ENCODE measurements at places on chromosomes 4 and X.

DNA sequence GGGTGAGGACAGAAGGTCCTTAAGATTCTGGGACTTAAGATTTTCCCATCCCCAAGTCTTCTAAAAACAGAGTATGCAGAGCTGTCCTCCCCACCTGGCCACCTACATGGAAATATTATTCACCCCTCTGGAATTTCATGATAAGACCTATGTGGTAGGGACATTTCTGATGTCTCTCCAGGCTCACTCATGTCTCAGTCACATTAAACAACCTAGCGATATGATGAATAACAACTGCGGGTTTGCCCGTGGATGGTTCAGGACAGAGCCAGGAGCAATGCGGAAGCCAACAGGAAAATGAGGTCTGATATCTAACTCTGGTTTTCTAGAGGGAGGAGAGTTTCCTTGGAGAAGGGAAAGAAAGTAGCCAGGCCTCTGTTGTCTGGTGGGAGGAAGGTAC, 47.4 kb downstream of the TEX13A start:
- H3K4me1 ChIP-seq: no peaks in the 10 kb centered on the region
- DNase-seq: no peak
- no peak overlapping the region for H3K27ac ChIP-seq
- H3K4me3 ChIP-seq: no peak overlapping the region

DNA sequence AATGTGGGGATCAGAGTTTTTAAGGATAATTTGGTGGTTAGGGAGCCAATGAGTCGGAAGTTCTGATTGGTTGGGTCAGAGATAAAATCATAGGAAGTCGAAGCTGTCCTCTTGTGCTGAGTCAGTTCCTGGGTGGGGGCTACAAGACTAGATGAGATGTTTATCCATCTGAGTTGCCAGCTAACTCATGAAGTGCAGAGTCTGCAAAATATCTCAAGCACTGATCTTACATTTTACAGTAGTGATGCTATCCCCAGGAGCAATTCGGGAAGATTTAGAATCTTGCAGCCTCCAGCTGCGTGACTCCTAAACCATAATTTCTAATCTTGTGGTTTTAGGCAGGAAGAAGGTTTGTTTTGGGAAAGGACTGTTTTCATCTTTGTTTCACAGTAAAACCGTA, 565.8 kb upstream of the SPANXN1 start:
- no peaks in the 10 kb centered on the region for H3K36me3 ChIP-seq
- H3K4me3 ChIP-seq: no peak overlapping the region
- H3K27ac ChIP-seq: no peak overlapping the region
- no peaks in the 10 kb centered on the region for H3K27me3 ChIP-seq
- DNase-seq: no peak

DNA sequence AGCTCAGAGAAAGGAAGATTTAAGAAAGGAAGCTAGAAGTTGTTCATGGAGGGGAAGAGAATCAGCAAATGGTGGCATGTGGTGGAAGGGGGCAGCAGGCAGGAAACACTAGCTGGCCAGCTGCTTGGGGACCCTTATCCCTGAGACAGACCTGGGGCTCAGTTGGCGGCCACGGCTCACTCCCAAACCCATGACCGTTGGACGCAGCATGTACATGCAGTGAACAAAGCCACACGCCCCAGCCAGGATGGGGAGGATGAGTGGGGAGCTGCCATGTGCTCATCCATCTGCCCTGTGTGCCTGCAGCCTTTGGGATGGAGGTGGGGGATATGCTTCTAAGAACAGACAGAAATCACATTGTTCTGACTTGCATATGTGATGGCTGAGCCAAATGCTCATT, 155.2 kb upstream of the PABPC5 start:
- no peaks in the 10 kb centered on the region for H3K36me3 ChIP-seq
- no peak for DNase-seq
- H3K27ac ChIP-seq: no peak overlapping the region
- H3K27me3 ChIP-seq: no peaks in the 10 kb centered on the region

DNA sequence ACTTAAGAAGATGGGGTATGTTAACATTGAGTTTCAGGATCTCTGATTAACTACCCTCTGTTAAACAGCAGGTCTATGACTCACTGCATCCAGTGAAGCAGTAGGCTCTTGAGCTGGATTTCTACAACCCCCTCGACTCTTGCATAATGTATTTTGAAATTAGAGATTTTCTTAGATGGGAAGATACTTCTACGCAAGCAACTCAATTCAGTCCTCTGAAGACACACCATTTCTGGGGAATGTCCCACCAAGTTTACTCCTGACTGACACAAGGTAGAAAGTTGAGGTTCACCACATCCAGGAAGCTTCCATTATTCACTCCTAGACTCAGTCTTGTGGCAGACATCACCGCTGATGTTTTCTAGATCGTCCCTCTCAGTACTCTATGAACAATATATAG, 12.9 kb downstream of the PALLD start:
- no peaks in the 10 kb centered on the region for H3K36me3 ChIP-seq
- peak; percentile 23 for DNase-seq
- peaks cover 39% of the 10 kb centered on the region for H3K4me1 ChIP-seq
- H3K27me3 ChIP-seq: no peaks in the 10 kb centered on the region
- H3K27ac ChIP-seq: peak overlapping the region; percentile 79

- no peaks in the 10 kb centered on the region for H3K36me3 ChIP-seq
- H3K27me3 ChIP-seq: peaks cover 10% of the 10 kb centered on the region
- no peak overlapping the region for H3K27ac ChIP-seq
- H3K4me1 ChIP-seq: peaks cover 4% of the 10 kb centered on the region
Observed at GRCh38 chr4:103204111-103204510, 6.0 kb upstream of the CENPE start.

- no peaks in the 10 kb centered on the region for H3K4me1 ChIP-seq
- H3K27ac ChIP-seq: no peak overlapping the region
- no peak for DNase-seq
- H3K36me3 ChIP-seq: no peaks in the 10 kb centered on the region
Observed at GRCh38 chr4:110869862-110870572, 247.1 kb upstream of the PITX2 start.

DNA sequence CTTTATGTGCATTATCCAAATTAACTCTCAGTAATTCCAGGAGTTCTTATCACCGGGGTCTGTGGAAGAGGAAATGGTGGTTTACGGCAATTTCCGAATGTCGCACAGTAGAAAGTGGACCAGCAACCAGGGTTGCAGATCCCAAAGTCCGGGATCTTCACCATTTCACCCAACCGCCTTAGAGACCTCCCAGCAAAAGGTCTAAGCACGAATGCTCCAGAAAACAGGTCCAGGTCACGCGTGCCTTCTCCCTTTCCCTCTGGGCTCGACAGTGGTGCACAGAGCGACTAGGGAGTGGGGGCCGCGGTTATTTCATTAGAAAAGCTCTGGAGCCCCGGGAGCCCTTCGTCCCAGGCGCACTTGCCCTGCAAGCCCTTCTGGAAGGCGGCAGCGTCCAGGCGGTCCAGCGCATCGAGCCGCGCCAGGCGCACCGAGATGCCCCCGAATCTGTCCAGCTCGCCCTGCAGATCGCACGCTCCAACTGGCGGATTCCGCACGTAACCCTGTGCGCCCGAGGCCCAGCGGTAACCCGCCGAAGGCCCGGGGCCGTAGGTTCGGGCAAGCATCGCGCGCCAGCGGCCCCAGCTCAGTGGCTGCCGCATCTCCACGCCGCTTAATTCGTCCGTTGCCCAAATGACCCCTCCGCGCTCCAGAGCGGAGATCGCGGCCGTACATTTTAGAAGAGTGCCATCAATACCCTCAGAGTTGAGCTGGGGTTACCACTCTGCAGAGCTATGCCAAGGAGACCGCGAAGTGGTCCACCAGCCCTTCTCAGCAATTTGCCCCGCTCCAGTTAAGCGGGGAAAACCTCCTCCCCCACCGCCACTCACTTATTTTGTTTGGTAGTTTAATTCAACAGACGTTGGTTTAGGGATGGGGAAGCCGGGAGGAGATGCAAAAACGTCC, at the start of gene NUDT6:
NUDT6 (minus strand) TSS at position 627 of the 906 bp plus-strand sequence; CDS start at position 602, 25 bp downstream.
- H3K36me3 ChIP-seq: no peaks in the 10 kb centered on the region
- DNase-seq: peak; percentile 36
- peaks cover 6% of the 10 kb centered on the region for H3K4me1 ChIP-seq
- peak within 1 kb of the TSS; percentile 91 for H3K27ac ChIP-seq
